ENCODE measurements at places on chromosomes 1 and 21.

- no peak for DNase-seq
These were observed 34.5 kb upstream of the SLC35D1 start for GRCh38 chr1:67088440-67088839.

GRCh38 chr1:111769517-111770146, 13.9 kb downstream of the DDX20 start:
- DNase-seq = peak; percentile 60

DNA sequence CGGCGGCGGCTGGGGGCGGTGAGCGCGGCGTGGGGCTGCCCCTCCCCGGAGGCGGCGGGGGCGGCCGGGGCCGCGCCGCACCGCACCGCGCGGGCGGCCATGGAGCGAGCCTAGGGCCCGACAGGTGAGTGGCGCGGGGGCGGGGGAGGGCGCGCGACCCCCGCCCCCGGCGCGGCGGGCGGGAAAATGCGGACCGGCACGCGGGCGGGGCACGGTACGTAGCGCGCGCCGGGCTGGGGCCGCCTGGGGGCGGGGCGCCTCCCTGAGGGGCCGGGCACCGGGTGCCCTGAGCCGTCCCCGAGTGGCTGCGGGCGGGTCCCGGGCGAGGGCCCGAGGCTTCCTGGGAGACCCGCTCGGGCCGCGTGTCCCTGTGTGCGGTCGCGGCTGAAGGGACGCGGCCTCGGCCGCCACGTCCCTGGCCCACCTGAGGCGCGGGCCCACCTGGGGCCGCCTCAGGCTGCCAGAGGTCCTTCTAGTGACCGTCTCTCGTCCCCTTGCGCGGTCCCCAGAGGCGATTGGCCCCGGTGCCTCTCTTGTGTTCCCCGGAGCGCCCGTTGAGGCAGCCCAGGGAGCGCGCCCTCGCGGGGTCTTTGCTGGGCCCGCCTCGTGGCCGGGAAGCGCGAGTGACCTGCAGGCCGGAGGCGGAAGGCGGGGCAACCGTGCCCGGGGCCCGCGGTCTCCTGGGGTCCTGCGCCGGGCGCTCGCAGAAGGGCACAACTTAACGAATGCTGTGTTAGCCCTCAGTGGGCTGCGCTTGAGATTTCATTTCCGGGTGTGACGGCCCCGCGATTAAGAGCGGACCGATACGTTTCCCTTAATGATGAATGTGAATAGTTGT, 500 bp downstream of the FAM20B start:
- DNase-seq = peak; percentile 58

GRCh38 chr1:237031480-237031879, 10.5 kb upstream of the RYR2 start:
- no peak for DNase-seq

GRCh38 chr21:46117586-46118315, 19.8 kb downstream of the COL6A2 start:
- no peak for DNase-seq

GRCh38 chr1:202186327-202186726, 7.3 kb upstream of the LGR6 start:
- DNase-seq = no peak

All from right lung (tissue), 10 donors.